Mucosa of descending colon (tissue), 3 donors: ENCODE measurements at places on chromosomes 2 and 18. TPM values are rescaled to one million over a fixed set of nuclear protein-coding genes. Genes with fewer than 3 reads are reported as not detected.

DNA sequence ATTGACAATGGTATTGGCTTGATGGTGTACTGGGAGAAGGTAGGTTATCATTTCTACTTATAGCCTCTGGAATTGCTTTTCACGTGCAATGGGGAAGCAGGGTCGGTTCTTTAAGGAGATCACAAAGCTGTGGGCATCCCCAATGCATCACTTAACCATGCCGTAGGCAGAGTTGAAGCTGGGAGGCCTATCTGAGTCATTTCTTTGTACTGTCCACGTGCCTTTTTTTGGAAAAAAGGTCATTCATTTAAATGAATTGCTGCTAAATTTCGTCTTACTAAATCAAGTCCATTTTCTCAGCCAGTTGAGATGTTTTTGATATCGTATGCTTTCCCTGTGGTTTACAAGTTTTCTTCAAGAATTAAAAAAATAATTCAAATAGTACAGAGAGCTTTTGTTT, 17.2 kb upstream of the GYPC start:
- no peak for DNase-seq

- no peak for DNase-seq
These were observed 139.4 kb downstream of the NCK2 start for GRCh38 chr2:105883911-105884694.

DNA sequence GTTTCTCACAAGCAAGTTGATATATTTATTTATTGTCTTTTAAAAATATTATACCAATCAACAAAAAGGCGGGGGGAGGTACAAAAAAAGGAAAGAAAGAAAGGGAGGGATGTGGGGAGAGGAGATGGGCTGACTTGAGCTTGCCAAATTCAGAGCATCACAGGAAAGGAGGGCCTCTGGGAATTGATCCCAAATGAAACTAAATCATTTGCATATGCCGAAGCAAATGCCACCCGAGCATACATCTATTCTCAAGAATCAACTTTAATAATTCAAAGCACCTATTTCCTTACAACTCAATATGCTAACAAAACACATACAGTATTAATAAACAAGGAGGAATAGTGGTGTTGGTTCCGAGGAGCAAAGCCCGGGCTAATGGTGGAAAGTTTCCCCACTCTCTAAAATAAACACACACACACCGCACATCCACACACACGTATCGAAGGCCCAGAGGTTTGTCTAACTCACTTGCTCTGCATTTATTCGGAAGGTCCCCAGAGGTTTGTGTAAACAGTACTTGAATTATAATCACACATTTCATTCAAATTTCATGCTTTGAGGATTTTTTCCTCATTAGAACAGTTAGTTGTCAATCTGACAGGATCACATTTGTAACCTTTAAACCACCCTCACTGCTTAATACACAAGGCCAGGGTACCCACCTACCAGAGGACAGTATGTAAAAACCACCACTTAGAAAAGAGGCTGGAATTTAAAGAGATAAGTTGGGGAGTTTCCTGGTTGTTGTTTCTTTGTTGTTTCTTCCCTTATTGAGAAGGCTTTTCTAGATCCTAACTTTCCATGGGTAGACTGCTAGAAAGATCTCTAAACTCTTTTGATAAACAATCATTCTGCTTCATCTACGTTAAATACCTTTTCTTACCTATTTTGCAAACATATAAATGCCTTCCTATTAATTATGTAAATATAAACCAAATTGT, 264.7 kb downstream of the TCF4 start:
- no peak for DNase-seq

DNA sequence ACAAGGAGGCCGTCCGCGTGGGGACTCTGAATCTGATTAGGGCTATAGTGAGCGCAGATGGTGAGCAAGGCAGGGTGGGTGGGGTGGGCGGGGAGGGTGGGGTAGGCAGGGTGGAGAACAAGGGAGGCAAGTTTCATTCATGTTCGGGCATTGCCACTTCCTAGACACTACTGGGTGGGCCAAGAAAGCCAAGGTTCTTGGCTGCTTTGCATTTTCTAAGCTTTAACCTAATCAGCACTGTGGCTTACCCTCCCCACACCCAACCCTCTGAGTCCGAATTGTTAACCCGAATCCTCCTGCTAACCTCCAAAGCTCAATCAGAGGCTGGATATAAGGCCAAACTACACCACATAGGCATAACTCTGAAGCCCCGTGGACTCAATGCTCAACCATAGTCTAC, 18.1 kb downstream of the MROH2A start:
- DNase-seq, result no peak

DNA sequence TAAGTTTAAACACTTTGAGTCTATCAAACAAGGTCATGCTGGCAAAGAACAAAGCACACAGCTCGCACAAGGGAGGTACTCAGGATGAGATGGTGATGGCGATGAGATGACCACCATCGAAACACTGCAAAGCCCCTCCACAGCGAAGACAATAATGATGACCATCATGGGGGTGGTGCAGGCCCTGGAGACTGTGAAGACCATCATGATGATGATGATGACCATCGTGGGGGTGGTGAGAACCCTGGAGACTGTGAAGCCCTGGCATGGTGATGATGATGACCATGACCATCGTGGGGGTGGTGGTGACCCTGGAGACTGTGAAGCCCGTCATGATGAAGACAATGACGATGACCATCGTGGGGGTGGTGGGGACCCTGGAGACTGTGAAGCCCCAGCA, 81.6 kb upstream of the SALL3 start:
- DNase-seq, result no peak

DNA sequence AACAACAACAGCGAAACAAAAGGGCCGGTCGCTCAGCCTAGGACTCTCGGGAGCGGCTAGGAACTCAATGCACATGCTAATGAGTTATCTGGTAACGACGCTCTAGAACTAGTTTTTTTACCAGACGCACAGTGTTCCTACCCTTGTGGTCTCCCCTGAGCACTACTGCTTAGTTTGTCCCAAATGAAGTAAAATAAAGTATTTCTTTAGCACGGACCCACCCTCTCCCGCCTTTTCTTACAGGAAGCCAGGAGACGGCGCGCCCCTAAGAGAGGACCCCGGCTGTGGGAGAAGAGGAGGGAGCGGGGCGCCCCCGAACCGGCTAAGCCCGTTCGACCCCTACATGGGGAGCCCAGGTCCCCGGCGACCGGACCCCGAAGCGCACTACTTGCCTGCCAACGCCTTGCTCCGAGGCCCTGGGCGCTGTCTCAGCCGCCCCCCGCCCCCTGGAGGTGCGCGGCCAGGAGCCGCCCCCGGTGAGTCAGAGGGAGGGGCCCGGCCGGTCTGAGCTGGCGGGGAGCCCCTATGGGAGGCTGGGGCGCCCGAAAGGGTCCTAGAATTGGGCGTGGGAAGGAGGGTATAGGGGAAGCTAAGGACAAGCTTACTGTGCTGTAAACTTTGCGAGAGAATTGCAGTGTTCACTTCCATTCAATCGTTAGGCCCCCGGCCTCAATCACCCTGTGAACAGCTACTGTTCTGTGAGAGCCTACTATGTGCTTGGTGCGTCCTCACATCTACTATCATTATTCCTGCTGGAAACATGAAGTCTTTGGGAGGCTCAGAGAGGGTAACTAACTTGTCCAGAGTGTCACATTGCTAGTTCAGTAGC, 3.6 kb upstream of the CAPG start:
- peak; percentile 80 for DNase-seq

DNA sequence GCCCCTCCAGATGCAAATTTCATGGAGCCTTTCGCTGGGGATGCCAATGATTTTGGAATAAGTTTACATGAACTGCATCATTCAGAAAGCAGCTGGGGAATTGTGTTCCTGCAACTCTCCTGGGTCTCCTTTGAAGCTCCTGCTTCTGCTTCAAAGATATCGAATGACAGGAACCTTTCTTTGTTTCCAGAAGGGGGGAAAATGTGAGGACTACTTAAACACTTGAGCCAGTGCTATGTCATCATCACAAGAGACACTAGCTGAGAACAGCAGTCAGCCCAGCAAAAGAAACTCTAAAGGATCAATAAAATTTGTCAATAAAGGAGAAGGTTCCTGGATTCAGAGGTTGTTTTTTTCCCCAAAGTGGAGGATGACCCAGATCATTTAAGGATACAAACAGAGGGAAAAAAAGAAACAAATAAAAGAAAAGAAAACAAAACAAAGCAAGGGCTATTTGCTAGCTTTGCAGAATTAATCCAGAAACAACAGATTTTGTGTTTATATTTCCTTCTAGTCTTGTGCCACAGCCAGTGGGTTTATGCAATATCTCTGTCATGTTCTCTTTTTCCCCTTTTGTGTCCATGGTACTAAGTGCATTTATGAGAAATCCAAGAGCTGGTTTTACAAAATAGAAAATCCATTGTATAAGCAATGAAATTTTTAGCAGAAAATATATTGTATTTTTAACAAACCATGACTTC, 463.7 kb downstream of the CDH2 start:
- no peak for DNase-seq

GRCh38 chr2:233381638-233381995, 27.3 kb downstream of the DGKD start:
- no peak for DNase-seq

DNA sequence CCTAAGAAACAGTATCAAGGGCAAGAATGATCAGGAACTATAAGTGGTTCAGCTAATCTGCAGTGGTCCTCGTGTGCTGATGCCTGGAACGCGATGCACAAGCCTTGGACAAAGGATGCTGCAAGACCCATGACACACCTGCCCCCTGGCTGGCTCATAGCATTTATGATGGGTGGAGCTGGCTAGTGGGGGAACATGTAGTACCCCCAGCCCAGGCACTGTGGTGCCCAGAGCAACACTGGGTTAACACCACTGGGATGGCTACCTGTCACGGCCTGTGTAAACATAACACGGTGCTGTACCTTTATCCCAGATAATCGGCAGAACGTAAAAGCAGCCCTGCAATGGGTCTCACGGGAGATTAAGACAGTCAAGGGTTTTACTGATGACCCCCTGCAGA, 60.3 kb upstream of the PEX13 start:
- DNase-seq, result no peak

GRCh38 chr2:42092084-42092996, 44.5 kb downstream of the PKDCC start:
- DNase-seq, result no peak

DNA sequence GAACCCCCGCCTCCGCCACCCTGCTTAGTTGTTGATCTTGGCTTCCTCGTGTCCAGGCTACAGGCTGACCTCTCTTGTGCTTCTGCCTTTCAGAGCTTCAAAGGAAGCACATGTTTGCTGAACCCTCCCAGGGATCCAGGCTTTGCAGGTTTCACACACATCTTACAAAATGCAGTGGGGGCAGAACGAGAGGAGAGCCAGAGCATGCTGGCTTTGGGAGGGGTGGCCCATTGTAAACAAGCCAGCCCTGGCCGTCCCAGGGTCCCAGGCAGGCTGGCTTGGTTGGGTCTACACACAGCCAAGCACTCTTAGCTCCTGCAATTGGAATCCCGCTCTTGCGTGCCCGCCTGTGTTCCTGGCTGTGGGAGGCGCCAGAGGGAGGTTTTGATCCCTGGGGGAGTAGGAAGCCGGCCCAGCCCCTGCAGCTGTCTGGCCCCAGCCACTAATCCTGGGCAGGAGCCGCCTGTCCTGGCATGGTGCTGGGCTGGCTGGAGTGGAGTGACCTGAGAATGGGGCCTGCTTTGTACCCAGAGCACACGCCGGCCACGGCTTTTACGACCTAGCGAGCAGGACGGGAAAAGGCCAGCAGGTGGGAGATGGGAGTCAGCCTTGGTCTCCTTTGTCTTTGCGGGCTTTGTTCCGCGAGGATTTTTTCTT, 53.9 kb downstream of the SH3BP4 start:
- peak; percentile 67 for DNase-seq

GRCh38 chr2:209613649-209614305, 157.9 kb upstream of the UNC80 start:
- DNase-seq, result no peak

GRCh38 chr2:74297950-74298349, 45.3 kb downstream of the SLC4A5 start:
- no peak for DNase-seq

GRCh38 chr2:237695201-237695780, 67.9 kb downstream of the LRRFIP1 start:
- DNase-seq, result no peak

DNA sequence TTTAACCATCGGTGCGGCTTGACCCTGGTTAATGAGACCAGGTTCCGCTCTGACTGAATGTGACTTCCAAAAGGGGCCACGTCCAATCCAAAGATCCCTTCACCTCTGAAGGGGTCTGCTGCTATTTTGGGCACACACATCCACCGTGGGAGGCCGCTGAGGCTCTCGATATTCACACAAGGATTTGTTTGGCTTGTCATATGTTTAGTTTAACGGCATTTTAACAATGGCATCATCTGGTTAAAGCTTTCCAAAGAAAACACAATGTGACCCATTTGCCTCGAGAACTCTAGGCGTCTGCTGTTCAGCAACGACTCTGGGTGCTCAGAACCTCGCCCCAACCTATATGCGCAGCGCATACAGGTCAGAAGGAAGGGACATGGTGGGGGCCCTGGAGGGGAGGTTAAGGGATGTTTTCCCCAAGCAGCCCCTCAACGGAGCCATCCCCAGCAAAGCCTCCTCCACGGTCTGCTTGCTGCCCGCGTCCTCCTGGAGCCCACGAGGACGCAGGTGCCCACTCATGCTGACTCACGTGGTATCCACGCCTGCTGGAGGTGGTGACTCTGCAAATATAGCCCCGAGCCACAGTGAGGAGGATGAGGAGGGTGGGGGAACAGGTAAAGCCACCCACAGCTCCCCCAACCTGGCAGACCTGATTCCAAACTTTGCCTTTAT, 260.3 kb downstream of the HDAC4 start:
- DNase-seq, result no peak

DNA sequence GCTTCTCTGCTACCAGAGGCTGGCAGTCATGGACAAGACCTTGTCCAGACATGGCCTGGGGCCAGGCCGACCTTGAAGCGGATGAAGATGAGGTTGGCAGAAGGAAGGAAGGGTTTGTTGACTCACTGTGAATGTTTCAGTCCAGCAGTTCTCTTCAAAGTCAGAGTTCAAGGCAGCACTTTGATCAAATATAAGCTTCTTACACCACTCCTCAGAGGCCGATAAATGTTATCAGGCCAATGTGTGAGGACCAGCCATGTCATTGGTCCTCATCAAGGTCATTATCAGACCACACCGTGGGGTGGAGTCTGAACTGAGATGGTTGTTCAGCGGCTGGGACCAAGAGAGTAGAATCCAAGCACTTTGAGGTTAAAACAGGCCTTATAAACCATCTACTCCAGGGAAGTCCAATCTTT, 35.5 kb downstream of the QPCT start:
- DNase-seq, result no peak

DNA sequence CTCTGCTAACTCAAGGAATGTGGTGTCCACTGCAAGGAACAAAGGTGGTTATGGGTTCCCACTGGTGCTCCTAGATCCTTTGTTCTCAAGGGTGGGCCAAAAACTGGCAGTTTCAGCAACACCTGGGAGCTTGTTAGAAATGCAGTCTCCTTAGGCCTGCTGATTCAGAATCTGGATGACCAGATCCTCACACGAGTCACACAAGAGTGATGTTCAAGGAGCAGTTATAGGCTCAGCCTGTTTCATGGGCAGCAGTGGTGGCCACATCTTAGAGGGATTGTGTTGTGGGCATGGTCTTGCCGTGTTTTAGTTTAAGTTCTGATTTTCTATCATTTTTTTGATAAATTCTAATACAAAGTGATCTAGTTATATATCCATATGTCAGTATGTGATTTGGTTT, 28.7 kb upstream of the MGAT5 start:
- no peak for DNase-seq

GRCh38 chr2:189129971-189130370, 49.6 kb downstream of the COL5A2 start:
- DNase-seq, result no peak

The G6PC2 gene
- total RNA-seq, result not detected

The C2orf72 gene
- total RNA-seq, result 13.7 TPM

The FARSB gene
- 21.1 TPM for total RNA-seq

The IL36A gene
- not detected for total RNA-seq

The AQP12A gene
- total RNA-seq, result not detected

The NPHP1 gene
- total RNA-seq, result 6.4 TPM

The CASP10 gene
- 38.6 TPM for total RNA-seq

The ZBTB7C gene
- 38.2 TPM for total RNA-seq

The NT5DC4 gene
- total RNA-seq, result not detected

The IL1R2 gene
- total RNA-seq, result 40.3 TPM
